ENCODE measurements at places on chromosomes 1 and 21.

DNA sequence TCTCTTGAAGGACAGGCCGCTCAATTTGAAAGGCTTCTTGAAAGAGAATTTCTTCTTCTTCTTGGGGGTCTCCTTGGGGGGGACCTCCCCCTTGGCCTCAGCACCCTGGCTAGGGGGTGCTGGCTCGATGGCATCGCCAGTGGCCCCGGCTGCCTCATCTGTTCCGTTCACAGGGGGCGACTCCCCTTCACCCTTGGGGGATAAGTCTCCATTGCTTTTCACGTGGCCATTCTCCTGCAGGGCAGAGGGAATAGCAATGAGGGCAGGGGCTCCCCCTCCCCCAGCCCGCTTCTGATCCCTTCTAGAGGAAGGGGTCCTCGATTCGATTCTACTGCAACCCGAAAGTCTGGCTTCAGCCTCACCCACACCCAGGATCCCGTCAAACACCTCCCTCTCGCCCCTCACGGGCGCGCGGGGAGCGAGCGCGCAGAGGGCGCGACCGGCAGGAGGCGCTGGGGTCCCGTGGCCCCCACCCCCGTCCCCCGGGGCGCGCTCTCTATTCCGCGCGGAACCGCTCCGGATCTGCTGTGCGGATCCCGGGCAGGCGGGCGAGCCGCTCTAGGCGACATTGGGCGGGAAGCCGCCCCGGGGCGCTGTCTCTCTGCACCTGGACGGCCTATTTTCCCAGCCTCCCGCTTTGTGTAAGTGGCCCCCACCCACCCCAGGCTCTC, 1.0 kb downstream of the MARCKSL1 start:
- DNase-seq = peak; percentile 21

DNA sequence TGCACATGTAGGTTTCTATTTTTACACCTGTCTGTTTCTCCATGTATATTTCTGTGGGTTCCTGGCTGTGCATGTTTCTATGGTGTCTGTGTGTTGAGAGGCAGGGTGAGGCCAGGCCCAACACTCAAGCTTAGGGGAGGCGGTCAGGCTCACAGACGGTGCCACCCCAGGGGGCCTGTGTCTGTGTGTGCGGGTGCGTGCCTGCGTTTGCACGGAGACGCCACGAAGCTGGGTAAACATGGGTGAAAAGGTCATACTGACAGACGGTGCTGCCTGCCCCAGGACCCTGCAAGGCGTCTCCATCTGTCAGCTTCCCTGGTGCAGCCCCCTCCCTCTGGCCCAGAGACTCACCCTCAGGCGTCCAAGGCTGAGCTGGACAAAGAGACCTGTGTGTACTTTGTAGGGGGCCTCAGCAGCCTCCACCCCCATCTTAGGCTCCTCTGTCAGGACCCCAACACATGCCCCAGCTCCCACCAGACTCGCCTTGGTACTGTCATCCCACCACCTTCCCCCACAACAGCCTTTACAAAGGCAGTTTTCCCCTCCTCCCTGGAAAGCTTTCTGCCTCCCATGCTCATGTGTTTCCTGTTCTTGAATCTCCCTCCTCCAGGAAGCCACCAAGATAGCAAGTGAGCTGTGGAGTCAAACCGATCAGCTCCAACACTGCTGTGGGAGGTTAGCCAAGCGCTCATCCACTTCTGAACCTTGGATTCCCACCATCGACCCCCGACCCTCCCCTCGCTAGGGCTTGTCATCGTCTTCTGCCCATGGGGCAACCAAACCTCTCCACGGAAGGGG, 34.1 kb downstream of the PTPRF start:
- no peak for DNase-seq

DNA sequence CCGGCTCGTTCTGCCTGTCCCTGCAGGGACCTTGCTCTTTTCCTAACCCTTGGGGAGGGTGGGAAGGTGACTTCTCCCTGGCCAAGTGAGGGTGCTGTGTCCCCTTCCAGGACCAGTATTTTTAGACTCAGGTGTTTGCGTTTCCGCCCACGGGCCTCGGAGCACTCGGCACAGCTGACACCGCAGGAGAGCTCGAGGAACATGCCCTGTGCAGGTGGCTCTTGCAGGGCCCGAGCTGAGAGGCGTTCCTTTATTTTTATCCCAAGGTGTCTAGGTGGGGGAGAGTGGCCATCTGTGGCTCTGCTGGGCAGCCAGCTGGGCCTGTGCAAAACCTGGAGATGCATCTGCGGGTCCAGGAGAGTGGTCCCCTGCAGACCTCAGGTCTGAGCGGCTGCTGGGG, 16.0 kb downstream of the PLCH2 start:
- DNase-seq = no peak

- DNase-seq = no peak
Observed at GRCh38 chr21:24693779-24694178, 913.5 kb downstream of the MRPL39 start.

DNA sequence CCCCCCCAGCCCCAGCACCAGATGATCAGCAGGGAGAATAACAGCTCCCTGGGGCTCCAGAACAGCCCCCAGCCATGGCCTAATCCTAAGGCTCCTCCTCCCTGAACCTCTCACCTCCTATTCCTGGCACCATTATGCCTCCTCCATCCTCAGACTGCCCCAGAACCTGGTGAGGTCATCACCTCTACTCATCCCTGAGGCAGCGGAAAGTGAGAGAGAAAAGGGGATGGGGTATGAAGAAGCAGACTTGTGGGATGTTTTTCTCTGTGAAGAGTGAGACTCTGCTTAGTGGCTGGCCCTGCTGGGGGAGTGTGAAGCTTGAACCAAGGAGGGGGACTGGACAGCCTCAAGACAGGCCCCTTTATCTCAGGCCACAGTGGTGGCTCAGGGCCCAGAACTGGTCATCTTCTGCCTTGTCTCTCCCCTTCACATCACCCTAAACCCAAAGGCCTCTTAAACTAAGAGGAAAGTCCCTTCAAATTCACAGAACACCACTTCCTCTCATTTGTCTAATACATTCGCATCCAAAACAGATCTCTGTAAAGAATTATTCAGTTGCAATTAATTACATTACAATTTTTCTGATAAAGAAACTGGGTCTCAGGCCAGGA, 2.2 kb upstream of the PPM1J start:
- DNase-seq = no peak

GRCh38 chr1:26771643-26772321, 16.0 kb upstream of the PIGV start:
- DNase-seq = peak; percentile 99

DNA sequence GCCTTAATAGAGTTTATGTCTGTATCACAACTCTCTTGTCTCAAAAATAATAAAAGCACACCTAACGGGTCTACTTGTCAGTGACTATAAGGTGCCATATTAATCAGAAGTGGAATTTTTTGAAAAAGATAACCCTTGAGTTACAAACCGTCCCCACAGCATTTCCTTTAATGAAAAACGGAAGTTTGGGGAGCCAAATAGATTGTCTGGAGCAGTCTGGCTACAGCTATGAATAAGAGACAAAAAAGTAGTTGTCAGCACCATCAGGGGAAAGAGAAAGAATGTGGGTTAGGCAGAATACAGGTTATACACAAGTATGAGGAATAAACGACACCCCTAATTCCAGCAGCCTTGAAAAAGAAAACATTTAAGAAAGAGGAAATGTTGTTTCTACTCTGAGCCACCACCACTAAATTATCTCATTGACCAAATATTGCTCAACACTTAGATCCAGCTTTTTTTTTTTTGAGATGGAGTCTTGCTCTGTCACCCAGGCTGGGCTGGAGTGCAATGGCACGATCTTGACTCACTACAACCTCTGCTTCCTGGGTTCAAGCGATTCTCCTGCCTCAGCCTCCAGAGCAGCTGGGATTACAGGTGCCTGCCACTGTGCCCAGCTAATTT, 29.4 kb upstream of the USP24 start:
- peak; percentile 43 for DNase-seq

DNA sequence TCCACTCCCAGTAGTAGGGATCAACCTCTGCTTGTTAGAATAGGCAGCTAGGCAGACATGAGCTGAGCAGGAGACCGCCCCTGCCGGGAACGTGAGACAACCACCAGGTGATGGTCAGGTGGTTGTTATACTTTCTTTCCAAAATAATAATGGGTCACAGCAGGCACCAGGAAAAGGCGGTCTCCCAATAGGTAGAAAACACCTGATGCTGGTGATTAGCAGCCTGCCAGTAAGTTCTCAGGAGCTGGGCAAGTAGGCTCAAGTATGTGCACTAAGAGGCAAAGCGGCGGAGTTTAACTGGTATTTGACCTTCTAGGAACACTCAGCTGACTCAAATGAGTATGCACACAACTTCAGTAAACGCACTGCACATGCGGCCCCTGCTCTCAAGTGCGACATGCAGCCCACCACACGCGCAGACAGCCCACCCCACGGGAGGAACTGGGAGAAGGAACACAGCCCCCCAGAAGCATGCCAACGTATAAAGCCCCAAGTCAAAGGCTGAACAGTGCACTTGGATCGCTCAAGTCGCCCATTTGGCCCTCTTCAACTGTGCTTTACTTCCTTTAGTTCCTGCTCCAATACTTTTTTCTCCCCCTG, 80.0 kb downstream of the DESI2 start:
- no peak for DNase-seq

DNA sequence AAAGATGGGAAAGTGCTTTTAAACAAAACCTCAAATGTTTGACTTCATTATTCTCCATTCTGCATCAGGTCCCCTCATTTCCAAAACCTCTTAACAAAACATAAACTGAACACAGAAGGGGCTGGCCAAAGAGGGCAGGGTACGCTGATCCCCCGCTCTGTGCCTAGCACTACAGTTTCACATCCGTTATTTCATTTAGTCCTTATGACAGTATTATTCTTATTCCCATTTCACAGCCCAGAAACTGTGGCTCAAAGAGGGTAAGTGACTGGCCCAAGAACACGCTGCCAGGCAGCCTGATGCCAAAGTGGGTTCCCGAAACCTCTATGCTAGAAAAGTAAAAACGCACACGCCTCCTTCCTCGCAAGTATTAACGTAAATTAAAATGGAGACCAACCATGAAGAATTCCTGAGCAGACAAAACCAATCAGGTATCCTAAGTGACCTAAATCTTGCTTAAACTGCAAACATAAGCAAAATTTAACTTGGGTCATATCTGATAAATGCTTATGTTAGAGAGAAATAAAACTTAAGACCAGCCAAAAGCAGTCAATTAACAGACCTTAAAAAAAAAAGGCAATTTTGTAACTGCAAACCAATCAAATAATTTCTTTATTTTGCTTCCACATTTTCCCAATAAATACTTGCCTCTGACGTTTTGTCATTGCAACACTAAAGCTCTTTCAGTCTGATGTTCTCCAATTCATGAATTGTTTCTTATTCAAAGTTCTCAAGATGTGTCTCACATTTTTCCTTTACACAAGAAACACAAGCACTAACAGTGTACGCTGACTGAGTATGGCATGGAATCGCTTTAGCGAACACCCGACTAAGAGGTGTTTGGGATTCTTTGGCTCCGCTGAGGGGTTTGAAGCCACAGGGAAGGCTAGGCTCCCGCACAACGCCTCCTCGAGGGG, 653 bp downstream of the CASP9 start:
- DNase-seq = peak; percentile 43

DNA sequence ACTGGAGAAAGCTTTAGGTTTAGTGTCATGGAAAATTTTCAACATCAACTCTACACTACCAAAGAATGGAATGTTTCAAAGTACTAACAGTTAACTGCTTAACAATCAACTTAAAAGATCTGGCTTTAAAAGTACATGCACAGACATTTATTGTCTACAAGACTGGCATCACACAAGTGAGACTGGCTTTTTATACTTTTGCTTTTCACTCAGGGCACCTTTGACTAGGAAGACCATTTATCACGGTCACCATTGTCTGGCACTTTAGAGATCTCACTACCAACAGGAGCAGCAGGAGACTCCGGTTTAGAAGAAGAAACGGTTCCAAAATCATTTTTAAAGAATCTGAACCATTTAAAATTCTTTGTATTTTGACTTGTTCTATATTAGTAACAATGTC, 812.3 kb downstream of the ADGRL2 start:
- DNase-seq = no peak

GRCh38 chr1:248688527-248689298, 13.9 kb downstream of the OR14I1 start:
- no peak for DNase-seq

DNA sequence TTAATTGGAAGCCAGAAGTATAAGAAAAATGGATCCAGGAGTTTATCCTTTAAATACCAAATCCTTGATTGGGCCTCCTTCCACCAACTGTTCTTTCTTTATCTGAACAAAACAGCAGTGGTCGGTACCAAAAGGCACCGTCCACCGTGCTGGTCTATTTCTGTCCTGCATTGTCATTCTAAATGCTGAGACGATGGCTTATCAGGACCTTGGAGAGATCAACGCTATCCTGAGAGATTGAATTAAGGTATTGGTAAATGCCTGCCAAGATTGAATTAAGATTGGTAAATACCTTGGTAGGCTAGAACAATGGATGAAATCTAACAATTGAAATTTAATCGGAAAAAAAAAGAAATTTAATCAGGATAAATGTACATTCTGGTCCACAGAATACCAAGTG, 73.4 kb upstream of the SOD1 start:
- no peak for DNase-seq

GRCh38 chr1:207431508-207431907, 22.6 kb upstream of the CR2 start:
- no peak for DNase-seq

- no peak for DNase-seq
Observed at GRCh38 chr1:29355375-29355774, 119.1 kb downstream of the PTPRU start.

- DNase-seq = no peak
Observed at GRCh38 chr1:90417126-90417525, 300.0 kb downstream of the BARHL2 start.

- peak; percentile 96 for DNase-seq
Observed at GRCh38 chr1:99808391-99809115, 41.6 kb upstream of the AGL start.

- peak; percentile 85 for DNase-seq
Observed at GRCh38 chr1:222334026-222334680, 213.8 kb downstream of the HHIPL2 start.

- no peak for DNase-seq
Observed at GRCh38 chr1:162706606-162707005, 74.3 kb downstream of the DDR2 start.

DNA sequence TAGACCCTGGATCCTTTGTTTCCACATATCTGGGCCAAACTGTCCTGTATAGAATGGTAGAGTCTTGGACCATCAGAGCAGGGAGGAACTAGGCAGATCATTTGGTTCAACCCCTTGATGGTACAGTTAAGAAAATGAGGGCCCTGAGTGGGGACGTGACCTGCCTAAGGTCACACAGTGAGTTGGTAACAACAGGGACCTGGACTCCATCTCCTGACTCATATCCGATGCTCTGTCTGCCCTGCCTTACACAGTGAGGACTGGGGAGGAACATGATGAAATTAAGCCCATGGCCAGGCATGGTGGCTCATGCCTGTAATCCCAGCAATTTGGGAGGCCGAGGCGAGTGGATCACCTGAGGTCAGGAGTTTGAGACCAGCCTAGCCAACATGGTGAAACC, 440.2 kb downstream of the PTPRU start:
- DNase-seq = no peak
